IMR-90 (cell line): ENCODE measurements at places on chromosomes 2 and 18. TPM values are rescaled to one million over a fixed set of nuclear protein-coding genes. Genes with fewer than 3 reads are reported as not detected.

- peaks cover 30% of the 10 kb centered on the region for H3K4me1 ChIP-seq
These were observed 58.5 kb downstream of the CABLES1 start for GRCh38 chr18:23193742-23194141.

DNA sequence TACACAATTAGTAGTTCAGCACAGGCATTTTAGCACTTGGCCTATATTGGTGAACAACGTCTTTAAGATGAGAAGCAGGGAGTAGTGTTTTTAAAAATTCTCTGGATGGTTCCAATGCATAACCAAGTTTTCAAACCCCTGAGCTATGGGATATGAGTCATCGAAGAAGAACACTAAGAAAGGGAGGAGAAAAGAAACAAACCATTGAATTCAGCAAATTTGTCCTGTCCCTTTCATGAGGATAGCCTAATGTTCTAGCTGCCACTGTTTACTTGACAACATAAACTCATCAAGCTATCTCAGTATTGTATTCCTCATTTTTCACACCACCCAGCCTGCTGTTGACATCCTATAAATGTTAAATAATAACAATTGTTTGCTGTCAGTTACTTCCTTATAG, 158.0 kb downstream of the BARD1 start:
- H3K27me3 ChIP-seq = no peaks in the 10 kb centered on the region
- H3K27ac ChIP-seq = no peak overlapping the region
- no peaks in the 10 kb centered on the region for H3K36me3 ChIP-seq
- peaks cover 2% of the 10 kb centered on the region; the same call in 1 of the 2 replicates for H3K4me1 ChIP-seq
- peak; percentile 31 for DNase-seq

- H3K4me3 ChIP-seq = no peak overlapping the region
- no peaks in the 10 kb centered on the region for H3K27me3 ChIP-seq
- H3K36me3 ChIP-seq = no peaks in the 10 kb centered on the region
- H3K27ac ChIP-seq = no peak overlapping the region
- no peak for DNase-seq
- H3K4me1 ChIP-seq = peaks cover 2% of the 10 kb centered on the region; the same call in 1 of the 2 replicates
These were observed 320.5 kb upstream of the ZNF521 start for GRCh38 chr18:25672490-25672889.

DNA sequence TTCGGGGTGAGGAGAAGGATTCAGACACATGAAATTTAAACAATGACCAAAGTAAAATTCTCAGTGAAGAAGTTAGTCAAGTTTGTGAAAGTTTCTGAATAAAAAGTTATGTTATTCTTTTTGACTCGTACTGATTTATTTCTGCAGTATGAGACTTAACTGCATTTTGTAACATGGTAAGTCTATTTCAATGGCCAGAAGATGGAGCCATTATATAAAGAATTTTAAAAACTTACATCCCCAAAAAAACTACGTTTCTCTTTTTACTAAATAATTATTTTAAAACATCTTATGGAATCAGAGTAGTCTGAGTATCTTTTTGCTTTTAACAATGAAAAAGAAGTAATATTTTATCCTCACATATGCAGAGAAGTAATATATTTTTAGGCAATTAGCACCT, 51.4 kb upstream of the SCN1A start:
- H3K36me3 ChIP-seq = no peaks in the 10 kb centered on the region
- H3K4me1 ChIP-seq = no peaks in the 10 kb centered on the region
- H3K4me3 ChIP-seq = no peak overlapping the region
- no peak overlapping the region for H3K27ac ChIP-seq
- DNase-seq = peak; percentile 35

The CDH7 gene
- total RNA-seq = not detected in 2 replicates
